ENCODE measurements at places on chromosomes 1 and 21.

DNA sequence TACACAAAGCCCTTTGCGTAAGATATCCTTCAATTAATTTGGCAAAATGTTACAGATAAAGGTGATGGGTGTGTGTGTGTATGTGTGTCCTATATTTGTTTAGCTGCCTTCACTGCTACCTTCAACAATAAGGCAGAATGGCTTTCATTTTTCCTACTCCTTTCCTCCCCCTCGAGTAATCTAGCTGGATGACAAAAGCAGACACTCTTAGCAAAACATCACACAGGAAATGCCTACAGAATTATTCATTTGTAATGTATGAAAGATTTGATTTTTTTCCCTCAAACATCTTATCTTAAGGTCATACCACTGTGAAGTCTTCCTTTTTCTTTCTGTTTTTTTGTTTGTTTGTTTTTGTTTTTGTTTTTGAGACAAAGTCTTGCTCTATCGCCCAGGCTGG lies 10.6 kb downstream of the PTPN22 start:
- no peak for DNase-seq

- no peak for DNase-seq
Observed at GRCh38 chr1:4684136-4684535, 29.7 kb downstream of the AJAP1 start.

GRCh38 chr1:207603777-207604176 lies 41.2 kb upstream of the CR1L start:
- no peak for DNase-seq

DNA sequence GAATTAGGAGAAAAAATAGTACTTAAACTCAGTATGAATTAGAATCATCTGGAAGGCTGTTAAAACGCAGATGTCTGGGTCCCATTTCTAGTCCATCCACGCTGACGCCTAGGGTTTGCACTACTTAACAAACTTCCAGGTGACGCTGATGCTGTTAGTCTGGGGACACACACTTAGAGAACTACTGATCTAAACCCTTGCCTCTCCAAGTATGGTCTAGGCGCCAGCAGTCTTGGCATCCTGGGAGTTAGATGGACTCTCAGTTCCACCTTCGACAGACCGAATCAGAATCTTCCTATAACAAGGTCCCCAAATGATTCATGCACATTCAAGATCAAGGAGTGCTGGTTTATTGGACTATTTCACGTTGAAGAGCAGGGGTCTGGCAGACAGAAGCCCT lies 11.5 kb downstream of the DIO1 start:
- DNase-seq, result no peak

GRCh38 chr1:61337981-61338848 lies 255.9 kb downstream of the NFIA start:
- DNase-seq, result no peak

DNA sequence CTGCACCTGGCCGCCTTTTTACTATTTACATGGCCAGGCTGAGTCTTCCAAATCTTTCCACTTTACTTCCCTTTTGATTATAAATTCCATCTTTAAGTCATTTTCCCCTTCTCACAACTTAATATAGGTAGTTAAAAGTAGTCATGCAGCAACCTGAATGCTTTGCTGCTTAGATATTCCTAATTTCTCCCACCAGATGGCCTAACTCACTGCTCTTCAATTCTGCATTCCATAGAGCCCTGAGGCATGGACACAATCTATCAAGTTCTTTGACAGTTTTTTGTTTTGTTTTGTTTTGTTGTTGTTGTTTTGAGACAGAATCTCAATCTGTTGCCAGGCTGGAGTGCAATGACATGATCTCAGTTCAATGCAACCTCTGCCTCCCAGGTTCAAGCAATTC lies 21.7 kb upstream of the FAAH start:
- no peak for DNase-seq

DNA sequence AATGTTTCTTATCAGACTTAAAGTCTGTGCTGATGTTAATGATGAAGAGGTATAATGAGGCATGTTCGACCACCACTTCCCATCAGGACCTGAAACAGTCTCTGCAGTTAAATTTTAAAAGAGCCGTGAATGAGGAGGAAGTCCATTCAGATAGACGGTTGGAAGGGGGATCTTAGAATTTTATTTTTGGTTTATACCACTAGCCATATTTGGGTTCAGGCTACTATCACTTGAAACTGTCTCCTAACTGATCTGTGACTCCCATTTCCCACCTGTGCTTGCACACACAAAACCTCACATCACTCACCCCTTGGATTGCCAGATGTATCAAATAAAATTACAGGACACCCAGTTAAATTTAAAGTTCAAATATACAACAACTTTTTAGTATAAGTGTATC lies 9.9 kb upstream of the ANKRD13C start:
- DNase-seq, result no peak

GRCh38 chr1:18877282-18877681 lies 17.8 kb upstream of the TAS1R2 start:
- DNase-seq, result no peak

DNA sequence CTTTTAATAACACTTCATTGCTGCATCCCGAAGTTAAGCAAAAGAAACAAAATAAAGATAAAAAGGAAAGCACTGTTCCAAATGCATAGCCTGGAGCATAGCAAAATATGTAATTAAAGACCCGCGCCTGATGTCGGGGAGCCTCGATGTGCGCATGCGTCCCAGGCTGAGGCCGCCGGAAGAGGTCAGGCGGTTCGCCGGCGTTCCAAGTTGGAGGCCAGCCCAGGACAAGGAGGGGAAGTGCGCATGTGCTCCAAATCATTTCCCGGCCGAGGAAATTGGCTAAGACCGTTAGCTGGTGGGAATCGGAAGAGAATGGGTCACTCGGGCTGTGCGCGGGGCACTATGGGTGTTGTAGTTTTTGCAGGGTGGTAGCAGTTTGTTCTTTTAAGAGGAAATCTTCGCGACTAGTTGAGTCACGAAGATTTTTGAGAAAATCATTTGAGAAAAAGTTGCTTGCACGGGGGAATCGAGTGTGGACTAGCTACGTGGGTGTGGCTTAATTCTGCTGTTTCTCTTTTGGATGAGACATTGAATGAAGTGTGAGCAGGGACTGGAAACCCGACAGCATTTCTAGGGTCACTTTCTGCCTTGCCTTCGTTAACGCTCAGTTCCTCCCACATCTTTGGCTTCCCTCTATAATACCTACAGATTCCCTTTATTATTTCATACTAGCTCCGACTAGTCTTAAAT lies 31.0 kb upstream of the CD1D start:
- DNase-seq, result peak; percentile 11

DNA sequence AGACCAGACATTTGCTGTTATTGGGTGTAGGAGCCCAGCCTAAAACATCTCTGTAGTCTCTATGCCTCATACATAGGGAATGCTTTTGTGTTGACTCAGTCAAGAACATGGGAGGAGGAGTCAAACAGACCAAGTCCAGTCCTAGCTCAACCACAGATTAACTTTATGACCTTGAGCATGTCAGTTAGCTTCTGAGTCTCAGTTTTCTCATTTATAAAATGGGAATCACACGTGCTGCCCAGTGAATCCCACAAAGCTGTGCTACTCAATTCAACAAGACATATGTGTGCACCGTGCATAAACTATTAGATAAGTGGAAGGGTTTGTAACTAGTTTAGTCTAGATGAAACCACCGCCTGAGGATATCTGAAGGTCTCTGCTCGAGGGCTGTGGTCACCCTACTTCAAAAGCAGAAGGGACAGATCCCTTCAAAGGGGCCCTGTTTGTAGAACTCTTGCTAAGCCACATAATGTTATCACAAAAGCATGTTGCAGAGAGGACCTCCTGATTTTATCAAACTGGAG lies 109.5 kb upstream of the NFIA start:
- DNase-seq, result no peak

- no peak for DNase-seq
Observed at GRCh38 chr1:161827786-161828185, 61.7 kb downstream of the ATF6 start.

GRCh38 chr1:44652445-44653106 lies 21.7 kb downstream of the TMEM53 start:
- DNase-seq, result peak; percentile 67

DNA sequence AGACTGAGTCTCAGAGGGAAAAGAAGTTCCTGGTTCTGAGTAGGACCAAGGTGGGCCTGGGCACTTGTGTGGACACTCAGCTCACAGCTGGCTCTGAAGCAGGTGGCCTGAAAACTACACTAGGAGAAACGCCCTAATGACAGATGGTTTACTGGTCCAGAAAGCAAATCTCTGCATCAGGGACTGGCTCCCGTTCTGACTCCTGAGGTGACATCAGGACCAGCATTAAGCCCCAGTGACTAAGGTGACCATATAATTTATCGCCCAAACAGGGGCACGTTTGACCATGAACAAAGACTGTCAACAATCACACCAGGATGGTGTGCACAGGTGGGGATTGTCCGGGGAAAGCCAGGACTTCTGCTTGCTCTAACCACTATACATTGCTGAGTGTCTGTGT lies 12.2 kb upstream of the CD34 start:
- DNase-seq, result no peak

DNA sequence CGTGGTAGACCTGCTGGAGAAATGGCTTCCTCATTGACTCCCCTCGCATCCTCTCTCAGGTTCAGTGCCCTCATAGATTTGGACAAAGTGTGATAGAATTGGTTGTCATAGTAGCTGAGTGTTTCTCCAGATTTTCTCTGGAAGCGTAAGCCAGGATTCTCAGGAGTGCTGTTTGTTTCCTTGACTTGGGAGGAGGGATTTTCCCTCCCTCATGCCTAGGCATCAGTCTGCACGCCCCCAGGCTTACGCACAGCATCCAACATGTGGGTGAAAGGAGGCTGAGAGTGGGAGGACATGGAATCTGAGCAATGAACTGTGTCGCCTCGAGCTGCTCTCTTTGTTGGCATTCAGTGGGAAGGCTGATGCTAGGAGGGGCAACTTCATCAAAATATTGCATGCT lies 503.5 kb downstream of the LTN1 start:
- no peak for DNase-seq

DNA sequence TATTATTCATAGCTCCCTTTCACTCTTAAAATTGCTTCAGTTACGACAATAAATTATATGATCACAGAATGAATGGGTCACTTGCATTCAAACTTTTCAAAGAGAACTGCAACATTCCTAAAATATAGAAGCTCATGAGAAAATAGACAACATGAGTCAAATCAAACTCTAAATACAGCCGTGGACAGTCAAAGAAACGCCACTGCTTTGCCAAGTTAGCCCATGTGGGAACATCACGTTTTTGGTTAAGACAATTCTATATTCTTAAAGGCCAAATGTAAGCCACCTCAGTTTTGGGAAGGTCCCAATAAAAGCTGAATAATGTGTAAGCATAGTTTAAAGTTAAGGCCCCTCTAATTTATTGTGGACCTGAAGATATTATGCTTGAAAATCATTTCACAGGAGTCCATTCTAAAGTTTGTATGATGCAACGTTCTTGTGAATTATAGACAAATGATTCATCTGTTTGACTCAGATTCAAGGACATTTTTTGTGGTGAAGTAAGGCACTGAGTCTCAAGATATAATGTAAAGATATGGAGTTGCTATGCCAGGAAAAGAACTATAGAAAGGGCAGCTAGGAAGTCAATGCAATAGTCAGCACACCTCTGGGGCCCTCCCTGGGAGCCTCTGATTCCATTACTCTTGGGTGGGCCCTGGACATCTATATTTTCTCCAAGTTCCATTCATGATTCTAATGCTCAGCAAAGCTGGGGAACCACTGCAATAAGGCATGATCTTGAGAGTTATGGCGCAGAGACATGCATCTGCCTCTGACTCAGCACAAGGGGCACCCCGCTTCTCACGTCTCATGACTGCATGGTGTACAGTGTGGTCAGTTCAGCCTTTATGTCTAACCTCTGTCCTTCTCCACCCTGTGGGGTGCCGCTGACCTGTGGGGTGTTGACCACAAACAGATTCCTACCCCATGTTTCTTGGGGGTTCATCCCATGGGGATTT lies 33.9 kb downstream of the ETS2 start:
- DNase-seq, result no peak

GRCh38 chr1:224482619-224483018 lies 48.0 kb upstream of the WDR26 start:
- no peak for DNase-seq

- DNase-seq, result no peak
Observed at GRCh38 chr1:222665964-222666363, 46.3 kb downstream of the AIDA start.

- DNase-seq, result no peak
Observed at GRCh38 chr1:29383746-29384371, 147.5 kb downstream of the PTPRU start.

GRCh38 chr1:171898941-171899340 lies 57.6 kb downstream of the DNM3 start:
- DNase-seq, result no peak

DNA sequence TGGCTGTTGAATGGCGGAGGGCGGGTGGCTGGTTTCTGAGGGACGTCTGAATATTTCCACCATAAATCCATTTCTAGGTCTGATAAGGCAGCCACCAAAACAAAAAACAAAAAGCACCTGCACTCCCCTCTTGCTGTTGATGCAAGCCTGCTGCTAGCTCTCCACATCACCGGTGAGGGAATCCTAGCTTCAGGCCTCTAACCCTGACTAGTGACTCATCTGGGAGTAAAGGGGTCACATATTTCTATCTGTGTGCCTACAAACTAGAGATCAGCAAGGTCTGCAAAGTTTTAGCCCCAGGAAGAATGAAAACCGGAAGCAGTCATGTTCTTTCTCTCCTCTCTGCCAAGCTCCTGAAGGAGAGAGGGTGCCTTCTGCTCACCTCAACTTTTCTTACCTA lies 10.3 kb upstream of the ERMAP start:
- no peak for DNase-seq

- DNase-seq, result no peak
Observed at GRCh38 chr21:41045534-41046268, 122.3 kb upstream of the BACE2 start.
